Kidney capillary endothelial cell (primary cell): ENCODE measurements at places on chromosomes 16 and 17.

DNA sequence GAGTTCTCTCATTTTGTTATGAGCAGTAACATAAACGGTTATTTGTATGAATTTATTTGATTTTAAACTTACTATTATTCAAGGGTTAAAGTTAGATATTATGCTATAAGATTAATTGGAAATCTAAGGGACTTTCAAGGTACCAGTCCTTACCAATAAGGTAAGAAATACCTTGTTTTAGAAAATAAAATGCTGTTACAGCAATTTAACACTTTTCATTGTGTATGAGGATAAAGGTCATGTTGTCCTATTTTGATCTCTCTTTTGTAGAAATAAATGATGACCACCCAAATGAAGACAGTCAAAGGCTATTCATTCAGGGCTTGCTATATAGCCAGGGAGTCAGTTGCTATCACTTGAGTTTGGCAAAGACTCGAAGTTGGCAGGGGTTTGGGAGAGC is 1185.9 kb upstream of the GOT2 start:
- no peak for DNase-seq

DNA sequence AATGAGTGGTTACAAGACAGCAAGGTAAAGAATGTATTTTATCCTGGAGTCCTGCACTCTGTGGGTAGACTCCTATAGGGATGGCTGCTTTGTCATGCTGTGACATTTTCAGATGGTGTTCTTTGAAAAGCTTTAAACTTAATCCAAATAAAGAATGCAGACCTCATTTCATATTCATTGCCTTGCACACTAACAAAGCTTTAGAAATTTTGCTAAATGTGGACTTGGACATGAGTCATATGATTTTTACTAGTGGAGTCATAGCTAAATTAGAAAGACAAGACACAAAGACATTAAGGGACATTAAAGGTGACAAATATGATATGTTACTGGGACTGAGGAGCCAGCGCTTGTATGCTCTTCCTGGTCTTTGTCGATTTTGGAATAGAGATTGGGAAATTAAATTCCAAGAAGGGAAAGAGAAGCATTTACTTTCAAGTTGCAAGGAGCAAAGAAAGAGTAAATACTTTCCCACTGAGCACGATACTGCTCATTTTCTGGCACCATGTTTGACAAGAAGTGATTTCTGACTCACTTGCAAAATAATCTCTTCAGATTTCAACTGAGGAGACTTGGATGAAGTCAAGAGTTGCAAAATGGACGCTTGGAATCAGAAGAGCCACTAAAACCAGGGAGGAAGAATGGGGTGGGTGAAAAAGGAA is 152.9 kb upstream of the MYOCD start:
- DNase-seq: no peak

DNA sequence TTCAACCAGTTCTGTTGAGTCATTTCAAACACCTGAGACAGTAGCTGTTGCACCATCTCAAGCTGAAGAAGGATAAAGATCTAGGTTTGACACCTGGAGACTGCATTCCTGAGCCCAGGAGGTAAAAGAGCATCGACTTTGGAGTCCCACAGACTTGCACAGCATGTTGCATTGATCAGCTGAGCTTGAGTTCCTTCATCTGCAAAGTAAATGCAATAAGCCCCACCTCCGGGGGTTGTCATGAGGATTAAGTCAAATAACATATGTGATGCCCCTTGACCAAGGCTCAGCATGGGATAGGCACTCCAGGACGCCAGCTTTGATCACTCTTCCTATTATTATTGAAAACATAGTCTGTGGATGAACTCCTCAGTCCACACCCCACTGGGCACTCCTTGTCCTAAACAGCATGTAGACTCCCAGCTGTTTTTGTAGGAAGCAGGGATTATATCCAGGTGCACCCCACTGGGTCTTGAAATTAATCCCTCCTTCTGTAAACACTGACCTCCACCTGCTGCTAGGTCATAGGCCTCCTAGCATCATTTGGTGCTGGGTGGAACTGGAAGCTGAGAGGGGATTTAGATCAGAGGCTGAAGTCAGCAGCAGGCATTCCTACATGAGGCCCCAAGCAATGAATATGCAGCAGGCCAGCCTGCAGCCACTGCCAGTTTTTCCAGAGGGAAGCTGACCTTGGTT is 259.0 kb downstream of the HS3ST4 start:
- no peak for DNase-seq

DNA sequence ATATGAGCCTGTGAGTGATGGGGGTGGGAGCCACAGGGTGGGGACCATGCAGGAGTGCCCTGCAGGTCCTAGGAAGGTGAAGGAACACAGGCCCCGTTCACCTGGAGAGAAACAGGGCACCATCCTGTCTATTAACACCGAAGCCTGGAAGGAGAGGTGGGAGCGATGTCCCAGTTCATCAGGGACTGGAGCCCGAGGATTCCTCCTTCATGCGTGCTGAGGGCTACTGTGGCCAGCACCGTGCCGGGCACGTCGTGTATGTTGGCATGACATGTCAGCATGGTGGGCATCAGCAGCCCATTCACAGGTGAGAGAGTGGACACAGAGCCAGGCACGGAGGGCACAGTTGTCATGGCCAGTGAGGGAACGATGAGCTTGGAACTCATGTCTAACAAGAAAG is 1.4 kb downstream of the WFIKKN2 start:
- no peak for DNase-seq

- DNase-seq: peak; percentile 63
Measured at GRCh38 chr17:32288615-32289014, 23.0 kb downstream of the RHBDL3 start.

DNA sequence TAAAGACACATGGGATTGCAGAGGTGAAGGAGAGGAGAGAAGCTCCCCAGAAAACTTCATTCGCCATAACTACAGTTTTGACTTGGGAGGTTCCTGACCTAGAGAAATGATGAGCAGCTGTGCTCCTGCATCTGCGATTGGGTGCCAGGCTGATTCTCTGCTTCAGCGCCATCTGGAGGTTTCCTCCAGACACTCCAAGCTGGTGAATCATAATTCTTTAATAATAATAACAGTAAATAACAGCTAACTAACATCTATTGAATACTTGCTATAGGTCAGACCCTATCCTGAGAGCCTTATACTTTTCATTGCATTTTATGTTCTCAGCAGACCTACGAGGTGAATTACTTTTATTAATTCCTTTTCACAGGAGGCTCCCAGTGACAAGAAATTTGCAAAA is 575.8 kb downstream of the TOX3 start:
- DNase-seq: peak; percentile 50
